Stimulated activated CD8-positive, alpha-beta memory T cell treated with anti-CD3 and anti-CD28 coated beads, Interleukin-4, amount 100 ng/mL, for 1 hour (primary cell): ENCODE measurements at places on chromosomes 12 and 14.

GRCh38 chr14:96146131-96146771, 58.4 kb upstream of the BDKRB2 start:
- DNase-seq, result no peak

DNA sequence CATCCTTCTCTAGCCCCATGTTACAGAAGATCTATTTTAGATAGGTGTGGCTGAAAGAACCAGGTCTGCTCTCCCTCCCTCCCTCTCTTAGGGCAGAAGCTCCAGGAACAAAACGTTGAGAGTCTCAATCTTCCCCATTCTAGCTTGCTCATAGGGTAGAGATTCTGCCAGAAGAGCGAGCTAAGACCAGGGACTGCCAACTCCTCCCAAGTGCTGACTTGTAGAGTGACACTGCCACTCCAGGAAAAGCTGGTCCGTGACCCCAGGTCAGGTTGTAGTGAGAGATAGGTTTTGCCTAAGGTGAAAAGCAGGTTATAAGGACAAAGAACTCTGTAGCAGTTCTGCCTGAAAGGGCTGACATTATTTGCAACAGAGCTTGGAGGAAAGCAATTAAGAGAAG, 73.4 kb downstream of the INSM2 start:
- DNase-seq, result no peak

DNA sequence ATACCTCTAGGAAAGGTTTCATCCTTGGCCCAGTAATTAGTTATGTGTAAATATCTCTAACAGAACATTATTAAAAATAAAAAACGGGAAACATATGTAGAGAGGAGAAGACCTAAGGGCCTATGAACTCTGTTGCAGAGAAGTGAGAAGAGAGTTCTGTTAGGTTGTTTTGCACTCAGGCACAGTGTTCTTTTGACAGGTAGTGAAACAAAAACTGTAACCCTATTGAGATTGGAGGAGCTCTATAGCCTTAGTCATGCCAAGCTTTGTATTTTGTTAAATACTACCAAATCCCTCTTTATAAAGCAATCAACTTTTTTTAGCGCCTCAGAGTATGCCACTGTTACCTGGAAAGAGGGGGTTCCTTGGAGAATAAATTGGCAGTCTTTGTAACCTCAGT, 77.6 kb downstream of the CNTN1 start:
- DNase-seq, result no peak

- DNase-seq, result no peak
Observed at GRCh38 chr12:116726694-116727093, 11.2 kb downstream of the SPRING1 start.

GRCh38 chr14:56659964-56660551, 80.5 kb downstream of the TMEM260 start:
- no peak for DNase-seq
